ENCODE measurements at places on chromosomes 5 and 9. TPM values are rescaled to one million over a fixed set of nuclear protein-coding genes. Genes with fewer than 3 reads are reported as not detected.

Gene RECK
- total RNA-seq = 5.5 TPM

Gene KCTD16
- 0.06 TPM for total RNA-seq

Gene ISL1
- total RNA-seq = not detected

Gene GLDC
- total RNA-seq = 4.3 TPM

Gene SAXO1
- total RNA-seq = under 0.01 TPM

Gene SLC22A4
- total RNA-seq = 4.7 TPM

Gene AQP3
- total RNA-seq = 1.3 TPM

Gene ARL15
- 53.9 TPM for total RNA-seq

Gene TUSC1
- total RNA-seq = 6.8 TPM

Gene LOX
- 90.4 TPM for total RNA-seq

Gene PCDHGA8
- 3.0 TPM for total RNA-seq

Gene SMIM15
- 72.9 TPM for total RNA-seq

Gene LCNL1
- not detected for total RNA-seq

Gene PTPA
- total RNA-seq = 77.2 TPM

Gene SLC45A2
- not detected for total RNA-seq

Gene CORO2A
- total RNA-seq = 2.6 TPM

Gene RBM22
- total RNA-seq = 14.2 TPM

Gene STX17
- total RNA-seq = 10.0 TPM

Gene SLC36A3
- total RNA-seq = not detected

Gene HAVCR2
- total RNA-seq = not detected

Gene GABBR2
- total RNA-seq = 0.63 TPM

Gene NTNG2
- under 0.01 TPM for total RNA-seq

Gene CCL21
- total RNA-seq = 0.76 TPM

Gene LCN9
- total RNA-seq = not detected

Gene ARID3C
- not detected for total RNA-seq

Gene SLCO4C1
- not detected for total RNA-seq

Gene QRFP
- total RNA-seq = not detected

Gene CNTFR
- total RNA-seq = not detected

Gene C5orf46
- total RNA-seq = not detected

Gene CAMK4
- total RNA-seq = 0.32 TPM

Gene WNK2
- total RNA-seq = not detected

Gene AQP7
- total RNA-seq = not detected

Gene ORM2
- not detected for total RNA-seq

Gene SLC4A9
- total RNA-seq = under 0.01 TPM

Gene PSMB7
- total RNA-seq = 243 TPM

Gene CAVIN4
- total RNA-seq = 4.6 TPM

Gene CDK7
- 29.5 TPM for total RNA-seq

Gene ADCY2
- total RNA-seq = not detected

Gene FAM78A
- 5.3 TPM for total RNA-seq

Gene PCDHGB3
- total RNA-seq = 8.4 TPM
